ENCODE measurements at places on chromosomes 12 and 14. TPM values are rescaled to one million over a fixed set of nuclear protein-coding genes. Genes with fewer than 3 reads are reported as not detected.

LRR1 gene
- 46.1 TPM for total RNA-seq

CISTR gene
- total RNA-seq: not detected

DNA sequence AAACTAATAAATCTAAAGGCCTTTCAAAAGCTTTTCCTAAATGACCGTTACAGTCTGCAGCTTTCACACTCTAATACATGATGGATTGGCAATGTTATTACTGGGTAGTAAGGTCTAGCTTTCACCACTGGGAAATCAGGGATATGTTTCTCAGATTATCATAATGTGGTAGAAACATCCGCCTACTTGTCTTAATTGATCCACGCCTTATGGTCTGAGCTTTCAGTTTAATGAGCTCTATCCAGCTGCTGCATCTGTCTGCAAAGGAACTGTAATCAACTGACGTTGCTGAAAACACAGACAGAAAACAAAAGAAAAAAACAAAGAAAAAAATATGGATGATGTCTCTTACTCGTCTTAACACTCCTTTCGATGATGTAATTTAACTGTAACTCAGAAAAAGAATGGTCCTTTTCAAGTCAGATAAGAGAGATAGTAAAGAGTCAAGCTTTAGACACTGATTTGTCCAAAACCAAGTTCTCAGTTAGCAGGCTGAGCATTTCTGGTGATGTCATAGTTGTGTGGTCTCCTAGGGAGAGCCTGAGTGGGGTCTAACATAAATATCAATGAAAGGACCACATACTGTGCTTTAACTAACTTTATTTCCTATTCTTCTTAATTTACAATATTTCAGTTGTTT is 85.9 kb downstream of the C2CD5 start:
- DNase-seq: no peak

GRCh38 chr12:84077679-84078078 is 834.9 kb downstream of the SLC6A15 start:
- no peak for DNase-seq

DNA sequence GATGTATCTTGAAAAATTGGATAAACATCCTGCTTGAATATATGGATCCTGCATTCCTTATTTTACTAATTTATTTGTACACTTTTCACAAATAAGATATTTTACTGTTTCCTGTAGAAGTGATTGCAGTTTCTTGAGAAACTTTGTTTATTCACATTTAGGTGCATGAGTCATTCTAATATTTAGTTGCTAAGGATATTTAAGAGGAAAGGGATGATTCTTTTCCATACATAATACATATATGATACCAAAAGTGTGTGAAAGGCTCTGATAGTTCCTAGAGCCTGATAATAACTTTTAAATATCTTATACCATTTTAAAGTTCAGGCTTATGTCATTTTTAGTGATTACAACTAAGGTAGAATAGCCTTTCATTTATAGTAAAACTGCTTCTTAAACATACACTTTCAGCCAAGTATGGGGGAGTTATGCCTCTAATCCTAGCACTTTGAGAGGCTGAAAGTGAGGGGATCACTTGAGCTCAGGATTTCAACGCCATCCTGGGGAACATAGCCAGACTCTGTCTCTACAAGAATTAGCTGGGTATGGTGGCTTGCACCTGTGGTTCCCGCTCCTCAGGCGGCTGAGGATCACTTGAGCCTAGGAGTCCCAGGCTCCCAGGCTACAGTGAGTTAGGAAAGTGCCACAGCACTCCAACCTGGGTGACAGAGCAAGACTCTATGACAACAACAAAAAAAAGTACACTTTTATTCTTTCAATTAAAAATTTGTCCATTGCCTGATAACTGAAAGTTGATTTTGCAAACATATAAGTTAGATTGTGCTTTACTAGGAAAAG is 262.6 kb upstream of the LRIG3 start:
- peak; percentile 3 for DNase-seq

DNA sequence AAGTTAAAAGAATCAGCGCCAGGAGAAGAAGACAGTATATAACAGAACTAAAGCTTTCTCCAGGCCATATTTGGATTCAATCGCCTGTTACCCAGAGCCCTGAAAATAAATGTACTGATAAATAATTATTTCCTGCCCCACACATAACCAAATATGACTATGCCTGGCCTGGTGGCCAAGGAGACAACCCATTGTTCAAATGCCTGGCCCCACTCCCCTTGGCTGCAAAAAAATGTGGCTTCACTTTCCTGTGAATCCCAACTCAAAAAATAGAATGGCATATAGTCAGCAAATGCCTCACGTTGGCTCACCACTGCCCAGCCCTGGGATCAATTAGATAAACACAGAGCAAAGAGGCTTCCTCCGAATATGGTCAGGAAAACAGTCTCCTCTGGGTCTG is 472.1 kb downstream of the BCL11B start:
- DNase-seq: no peak

DNA sequence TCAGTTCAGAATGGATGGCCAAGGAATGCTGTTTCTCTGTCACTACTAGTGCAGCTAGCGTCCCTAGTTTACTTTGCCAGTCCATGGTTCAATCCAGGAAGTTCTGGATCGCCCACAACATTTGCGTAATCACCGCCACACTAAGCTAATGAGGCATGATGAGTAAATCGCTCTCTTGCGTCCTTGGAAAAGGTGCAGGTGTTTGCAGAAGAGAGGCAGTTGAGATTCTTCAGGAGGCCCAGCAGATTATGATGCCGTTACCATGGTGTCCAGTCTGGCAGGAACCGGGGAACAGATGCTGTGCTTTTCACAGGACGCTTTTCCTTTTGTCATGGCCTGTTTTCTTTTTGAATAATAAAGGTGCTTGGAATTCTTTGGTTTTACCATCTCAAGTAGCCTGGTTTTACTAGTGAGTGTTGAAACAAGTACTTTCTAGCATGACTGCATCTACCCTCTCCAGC is 9.0 kb downstream of the TPH2 start:
- DNase-seq: peak; percentile 13

- peak; percentile 84 for DNase-seq
Observed at GRCh38 chr12:104056419-104056972, 6.5 kb upstream of the GLT8D2 start.

DNA sequence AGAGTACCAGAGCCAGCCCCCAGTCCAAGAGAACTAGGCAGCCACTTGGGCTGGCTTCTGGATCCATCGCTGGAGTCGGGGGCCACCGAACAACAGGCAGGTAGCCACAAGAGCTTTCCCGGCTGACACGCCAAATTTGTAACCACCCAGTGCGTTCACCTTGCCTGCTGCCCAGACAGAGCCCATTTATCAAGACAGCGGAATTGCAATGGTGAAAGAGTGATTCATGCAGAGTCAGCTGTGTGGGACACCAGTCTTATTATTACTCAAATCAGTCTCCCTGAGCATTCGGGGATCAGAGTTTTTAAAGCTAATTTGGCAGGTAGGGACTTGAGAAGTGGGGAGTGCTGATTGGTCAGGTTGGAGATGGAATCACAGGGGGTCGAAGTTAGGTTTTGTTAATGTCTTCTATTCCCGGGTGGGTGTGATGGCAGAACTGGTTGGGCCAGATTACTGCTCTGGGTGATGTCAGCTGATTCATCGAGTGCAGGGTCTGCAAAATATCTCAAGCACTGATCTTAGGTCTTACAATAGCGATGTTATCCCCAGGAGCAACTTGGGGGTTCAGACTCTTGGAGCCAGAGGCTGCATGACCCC is 64.3 kb downstream of the PDE6H start:
- no peak for DNase-seq

Data from LHCN-M2 (cell line).